NK-92 treated with Interleukin-12 subunit alpha and Interleukin-12 subunit beta, amount 100 ng/mL, for 24 hours (cell line): ENCODE measurements at places on chromosomes 16 and 17.

- DNase-seq = no peak
These were observed 14.9 kb downstream of the ELAC2 start for GRCh38 chr17:13002761-13003453.

- DNase-seq = no peak
These were observed 14.2 kb upstream of the SLC52A1 start for GRCh38 chr17:5049314-5049841.

GRCh38 chr16:86963600-86964575, 353.3 kb downstream of the C16orf95 start:
- DNase-seq = no peak

- DNase-seq = no peak
These were observed 7.6 kb upstream of the EVPL start for GRCh38 chr17:76034428-76035350.

GRCh38 chr16:88552815-88553214, 17.4 kb upstream of the ZC3H18 start:
- no peak for DNase-seq

- DNase-seq = peak; percentile 67
These were observed 27.3 kb downstream of the USP7 start for GRCh38 chr16:8936421-8936820.

DNA sequence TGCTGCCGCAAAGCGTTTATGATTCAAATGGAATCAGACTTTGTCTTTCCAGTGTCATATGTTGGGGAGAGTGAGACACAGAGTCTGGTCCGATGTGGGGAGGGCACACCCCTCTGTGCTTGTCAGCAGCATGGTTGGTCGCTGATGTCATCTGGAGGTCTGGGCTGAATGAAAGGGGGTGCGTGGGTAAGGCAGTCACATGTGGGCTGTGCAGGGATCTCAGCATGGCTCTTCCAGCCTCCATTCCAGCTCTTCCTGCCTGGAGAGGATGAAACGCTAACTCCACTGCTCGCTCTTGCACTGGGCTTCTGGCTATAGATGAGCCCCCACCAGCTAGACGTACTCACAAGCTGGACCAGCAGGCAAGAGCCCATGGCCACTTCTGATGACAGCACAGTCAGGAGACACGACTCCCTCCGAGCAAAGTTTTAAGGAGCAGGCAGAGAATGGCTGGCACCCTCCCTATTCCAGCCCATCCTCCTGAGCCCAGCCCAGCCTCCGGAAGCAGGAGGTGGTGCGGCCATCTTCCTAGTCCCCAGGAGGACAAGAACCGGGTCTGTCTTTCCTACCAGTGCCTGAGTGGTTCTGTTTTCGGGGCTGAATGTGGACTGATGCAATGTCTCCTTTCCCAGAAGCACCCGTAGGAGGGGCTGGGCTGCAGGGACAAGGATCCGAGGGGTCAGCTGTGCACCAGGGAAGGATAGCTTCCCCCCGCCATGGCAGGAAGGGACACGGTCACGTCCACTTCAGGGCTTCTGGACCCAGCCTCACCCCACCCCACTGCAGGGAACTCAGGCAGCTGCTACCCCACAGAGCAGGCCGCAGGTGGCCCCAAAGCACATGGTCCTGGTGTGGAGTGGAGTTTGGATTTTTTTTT, 41.5 kb upstream of the CBFA2T3 start:
- no peak for DNase-seq

DNA sequence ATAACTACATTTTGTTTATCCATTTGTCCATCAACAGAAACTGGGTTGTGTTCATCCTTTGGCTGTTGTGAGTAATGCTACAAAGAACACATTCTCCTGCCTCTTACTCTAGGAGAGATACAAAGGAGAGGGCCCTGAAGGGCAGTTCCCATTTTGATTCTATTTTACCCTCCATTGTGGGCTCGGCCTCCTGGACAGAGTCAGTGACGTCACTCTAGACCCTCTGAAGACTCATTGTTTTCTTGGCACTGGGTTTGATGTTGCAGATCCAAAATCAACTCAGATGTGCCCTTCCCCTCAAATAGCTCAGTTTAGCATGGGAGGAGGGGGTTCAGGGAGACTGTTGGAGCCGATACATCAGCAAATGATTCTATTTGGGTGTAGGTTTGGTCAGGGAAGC, 280.9 kb downstream of the UTP18 start:
- no peak for DNase-seq

DNA sequence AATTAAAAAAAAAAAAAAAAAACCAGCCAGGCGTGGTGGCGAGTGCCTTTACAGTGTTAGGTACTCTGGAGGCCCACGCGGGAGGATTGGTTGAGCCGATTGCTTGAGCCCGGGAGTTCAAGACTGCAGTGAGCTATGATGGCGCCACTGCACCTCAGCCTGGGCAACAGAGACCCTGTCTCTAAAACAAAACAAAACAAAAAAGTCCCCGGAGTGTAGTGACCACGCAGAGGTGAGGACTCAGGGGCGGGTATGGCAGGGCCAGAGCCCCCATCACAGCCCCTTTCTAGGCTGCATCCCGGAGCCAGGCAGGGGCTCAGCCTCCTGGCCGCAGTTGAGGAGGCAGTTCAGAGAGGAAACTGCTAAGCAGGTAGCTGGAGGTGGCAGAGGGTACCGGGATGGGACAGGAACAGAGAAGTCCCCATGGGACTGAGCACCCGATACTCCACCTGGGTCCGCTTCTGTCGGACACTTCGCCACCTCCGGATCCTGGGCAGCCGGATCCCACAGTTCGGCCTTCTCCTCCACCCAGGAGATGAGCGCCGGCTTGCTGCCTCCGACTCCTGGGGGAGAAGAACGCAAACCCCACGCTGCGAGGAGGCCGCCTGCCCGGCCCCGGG, 800 bp downstream of the ZNF747 start:
- DNase-seq = no peak

- DNase-seq = no peak
These were observed 132.5 kb downstream of the AATF start for GRCh38 chr17:37081287-37081686.

DNA sequence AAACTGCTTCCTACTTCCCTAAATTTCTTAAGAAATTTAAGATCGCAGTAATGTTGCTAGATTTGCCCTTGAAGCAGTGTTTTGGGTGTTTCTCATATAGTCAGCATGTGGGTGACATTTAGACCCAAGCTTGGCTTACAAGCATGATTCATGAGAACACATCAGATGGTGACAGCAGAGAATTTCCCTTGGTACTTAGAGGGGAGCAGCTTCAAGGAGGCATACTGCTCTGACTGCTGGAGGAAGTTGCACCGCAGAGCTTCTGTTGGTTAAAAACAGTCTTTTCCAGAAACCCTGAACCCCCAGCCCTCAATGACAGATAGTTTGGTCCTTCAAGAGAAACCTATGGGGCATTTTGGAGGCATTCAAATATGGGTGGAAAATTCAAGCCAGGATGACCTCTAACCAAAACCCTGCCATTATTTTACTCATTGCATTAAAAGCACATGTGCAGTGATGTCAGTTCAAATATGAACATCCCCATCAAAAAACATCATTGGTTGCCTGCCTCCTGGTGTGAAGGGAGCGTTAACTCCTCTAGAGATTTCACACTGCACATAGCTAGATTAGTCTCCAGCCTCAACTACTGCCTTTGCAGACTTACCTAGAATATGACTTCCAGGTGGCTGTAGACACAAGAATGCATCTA, 201.5 kb upstream of the CACNG5 start:
- peak; percentile 50 for DNase-seq

- no peak for DNase-seq
These were observed 22.5 kb downstream of the ABAT start for GRCh38 chr16:8696880-8697279.

DNA sequence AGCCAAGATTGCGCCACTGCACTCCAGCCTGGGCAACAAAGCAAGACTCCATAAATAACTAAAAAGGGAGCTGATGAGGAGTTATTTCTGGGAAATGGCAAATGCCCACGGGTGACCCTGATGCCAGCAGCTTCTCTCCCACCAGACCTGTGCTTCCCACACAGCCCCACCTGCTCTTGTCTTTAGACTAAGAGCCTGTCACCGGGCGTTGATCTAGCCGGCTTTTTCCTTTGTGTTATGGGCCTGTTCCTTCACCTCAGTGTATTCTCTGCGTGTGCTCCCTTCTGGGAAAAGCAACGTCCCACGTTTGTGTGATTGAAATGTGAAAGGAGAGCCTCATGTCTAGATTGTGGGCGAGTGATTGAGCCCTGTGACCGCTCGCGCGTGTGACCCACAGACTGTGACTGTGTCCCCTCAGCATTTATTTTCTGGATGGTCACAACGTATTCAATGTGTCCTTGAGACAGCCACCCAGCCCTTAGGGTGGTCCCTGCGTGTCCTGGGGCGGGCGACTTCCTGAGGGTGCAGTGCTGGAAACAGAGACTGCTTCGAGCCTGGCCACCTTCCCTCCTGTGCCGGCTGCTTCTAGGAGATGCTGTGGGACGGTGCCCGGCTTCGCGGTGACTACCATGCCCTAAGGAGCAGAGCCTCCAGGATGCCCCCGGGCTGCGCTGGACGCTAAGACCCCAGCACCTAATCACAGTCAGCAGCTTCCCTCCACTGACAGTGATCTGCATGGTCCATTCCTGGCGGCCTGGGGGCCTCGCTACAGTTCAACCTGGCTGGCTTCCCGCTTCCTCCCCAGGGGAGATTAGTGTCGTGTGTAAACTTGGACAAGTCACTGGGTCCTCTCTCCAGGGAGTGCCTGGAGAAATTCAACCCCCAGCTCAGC, 7.8 kb upstream of the RNPS1 start:
- DNase-seq = no peak

- peak; percentile 19 for DNase-seq
These were observed 3.1 kb downstream of the CDC6 start for GRCh38 chr17:40290629-40291280.

DNA sequence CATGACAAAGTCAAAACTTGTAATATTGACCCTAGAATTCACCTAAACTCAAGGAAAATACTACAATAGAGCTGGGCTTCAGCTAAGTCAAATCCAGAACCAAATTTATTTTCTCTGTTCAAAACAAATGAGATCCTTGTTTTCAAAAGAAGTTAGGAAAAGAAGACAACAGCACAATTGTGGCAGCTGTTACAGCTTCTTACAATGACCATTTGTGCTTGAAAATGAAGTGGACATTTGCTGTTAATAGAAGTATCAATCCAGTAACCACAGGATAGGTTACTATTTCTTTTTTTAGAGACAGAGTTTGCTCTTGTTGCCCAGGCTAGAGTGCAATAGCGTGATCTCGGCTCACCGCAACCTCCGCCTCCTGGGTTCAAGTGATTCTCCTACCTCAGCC, 44.4 kb downstream of the APPBP2 start:
- DNase-seq = no peak
